ENCODE measurements at places on chromosomes 7 and 10.

- DNase-seq, result peak; percentile 70
Observed at GRCh38 chr10:132163278-132163765, 23.4 kb upstream of the DPYSL4 start.

DNA sequence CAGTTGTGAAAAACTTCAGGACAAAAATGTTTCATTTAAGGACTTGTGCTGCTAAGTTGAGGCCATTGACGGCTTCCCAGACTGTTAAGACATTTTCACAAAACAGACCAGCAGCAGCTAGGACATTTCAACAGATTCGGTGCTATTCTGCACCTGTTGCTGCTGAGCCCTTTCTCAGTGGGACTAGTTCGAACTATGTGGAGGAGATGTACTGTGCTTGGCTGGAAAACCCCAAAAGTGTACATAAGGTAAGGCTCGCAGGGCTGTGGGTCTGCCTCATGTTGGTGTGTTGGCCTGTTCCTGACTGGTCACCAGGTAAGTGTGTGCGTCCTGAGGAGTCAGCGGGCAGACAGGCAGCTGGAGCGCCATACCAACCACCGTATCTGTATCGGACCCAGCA lies 17.9 kb downstream of the OGDH start:
- DNase-seq, result no peak

- DNase-seq, result no peak
Observed at GRCh38 chr7:36620166-36620708, 104.1 kb downstream of the AOAH start.

- no peak for DNase-seq
Observed at GRCh38 chr7:135971366-135971725, 5.8 kb downstream of the MTPN start.

GRCh38 chr7:108596560-108596959 lies 26.9 kb downstream of the DNAJB9 start:
- no peak for DNase-seq

DNA sequence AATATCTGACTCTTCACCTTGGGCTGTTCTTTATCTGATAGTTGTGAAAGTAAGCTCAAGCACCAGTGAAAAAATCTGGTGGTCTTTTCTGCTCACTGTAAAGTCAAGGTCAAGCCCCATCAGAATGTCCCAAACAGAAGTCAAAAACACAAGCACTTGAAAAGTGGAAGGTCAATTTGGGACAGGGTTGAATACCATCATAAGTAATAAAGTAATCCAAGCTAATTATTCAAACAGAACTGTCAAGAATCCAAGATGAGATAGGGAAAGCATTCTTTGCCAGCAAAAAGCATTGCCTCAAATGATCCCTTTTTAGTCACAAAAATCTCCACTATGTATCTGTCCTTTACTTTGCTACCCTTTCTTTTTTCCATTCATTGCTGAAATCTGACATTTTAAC lies 430.1 kb upstream of the NPVF start:
- DNase-seq, result no peak

GRCh38 chr10:60434418-60435046 lies 44.9 kb upstream of the ANK3 start:
- DNase-seq, result peak; percentile 8

GRCh38 chr10:60428387-60428737 lies 38.7 kb upstream of the ANK3 start:
- no peak for DNase-seq

DNA sequence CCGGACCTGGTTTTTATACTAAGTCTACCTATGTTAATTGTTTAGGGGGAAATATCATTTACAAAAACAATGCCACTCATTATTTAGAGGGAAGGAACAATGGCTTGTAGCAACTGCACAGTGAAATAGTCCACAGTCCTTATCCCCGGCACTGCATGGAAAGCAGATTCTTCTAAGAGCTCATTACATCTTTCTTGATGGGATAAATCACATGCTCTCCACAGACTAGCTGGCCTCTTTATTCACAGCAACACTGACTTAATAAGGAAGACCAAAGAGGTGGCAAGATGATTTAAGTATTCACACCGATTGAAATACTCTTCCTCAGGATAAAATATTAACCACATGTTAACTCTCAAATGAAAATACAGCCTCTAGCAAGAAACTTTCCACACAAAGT lies 349.4 kb downstream of the PARD3 start:
- no peak for DNase-seq

GRCh38 chr7:127884066-127884559 lies 147.1 kb downstream of the LRRC4 start:
- no peak for DNase-seq

All from SHP77 (cell line).